ENCODE measurements at places on chromosomes 7 and 10. TPM values are rescaled to one million over a fixed set of nuclear protein-coding genes. Genes with fewer than 3 reads are reported as not detected.

The GRID2IP gene
- not detected for total RNA-seq

The ANKRD30A gene
- not detected for total RNA-seq

The COBL gene
- total RNA-seq, result not detected

The RBM28 gene
- total RNA-seq, result 20.9 TPM

The HOXA4 gene
- total RNA-seq, result 8.8 TPM

The CYP26C1 gene
- total RNA-seq, result 0.30 TPM

The GRID1 gene
- total RNA-seq, result not detected

The TMEM229A gene
- total RNA-seq, result not detected

The CPED1 gene
- total RNA-seq, result 3.9 TPM

The CALHM1 gene
- total RNA-seq, result not detected

The CUBN gene
- total RNA-seq, result 6.8 TPM

The IFT22 gene
- 20.1 TPM for total RNA-seq

The CREB5 gene
- 8.3 TPM for total RNA-seq

The GIMAP6 gene
- 89.9 TPM for total RNA-seq

The KCP gene
- total RNA-seq, result not detected

The PON1 gene
- total RNA-seq, result not detected

The OR2A12 gene
- not detected for total RNA-seq

The ADAM22 gene
- total RNA-seq, result 0.67 TPM

The MLXIPL gene
- not detected for total RNA-seq

The ZNF789 gene
- 2.3 TPM for total RNA-seq

The STOX1 gene
- 0.59 TPM for total RNA-seq

The GTF2I gene
- total RNA-seq, result 98.5 TPM

The MAP3K8 gene
- total RNA-seq, result 3.1 TPM

The LGI1 gene
- total RNA-seq, result not detected

The PSAP gene
- 782 TPM for total RNA-seq

The FAM24B gene
- total RNA-seq, result 11.1 TPM

The FXYD4 gene
- not detected for total RNA-seq

The JCAD gene
- total RNA-seq, result 27.5 TPM

The HEPACAM2 gene
- total RNA-seq, result not detected

The SPDYE11 gene
- total RNA-seq, result not detected

The ASZ1 gene
- not detected for total RNA-seq

The CHPF2 gene
- 66.8 TPM for total RNA-seq

The BRI3 gene
- total RNA-seq, result 87.2 TPM

The GBX1 gene
- not detected for total RNA-seq

The RBP3 gene
- total RNA-seq, result not detected

The CYP3A5 gene
- total RNA-seq, result not detected

The SEC31B gene
- total RNA-seq, result 0.89 TPM

The CYP2C19 gene
- total RNA-seq, result not detected

The TDRD1 gene
- not detected for total RNA-seq

The SFMBT2 gene
- 1.6 TPM for total RNA-seq

The KDM7A gene
- total RNA-seq, result 2.0 TPM

The OR2A1 gene
- total RNA-seq, result not detected

The BMPER gene
- total RNA-seq, result not detected

The UCN3 gene
- total RNA-seq, result not detected

The AKR1D1 gene
- total RNA-seq, result not detected

The MAGI2 gene
- 0.84 TPM for total RNA-seq

The TUBB8 gene
- total RNA-seq, result 0.13 TPM

The FAM13C gene
- total RNA-seq, result 0.73 TPM

The DPP6 gene
- total RNA-seq, result not detected

The C7orf33 gene
- not detected for total RNA-seq

The DOCK4 gene
- total RNA-seq, result 48.5 TPM

The LOXL4 gene
- 9.1 TPM for total RNA-seq

The SPDYE2B gene
- total RNA-seq, result not detected

The PBLD gene
- 2.5 TPM for total RNA-seq

Data from mammary microvascular endothelial cell (primary cell).